ENCODE measurements at places on chromosomes 2 and 18.

GRCh38 chr2:110772383-110772755 is 40.0 kb downstream of the ACOXL start:
- DNase-seq, result no peak

- DNase-seq, result no peak
These were observed 22.3 kb downstream of the SNED1 start for GRCh38 chr2:241020629-241021190.

- DNase-seq, result no peak
These were observed 693.5 kb downstream of the CBLN2 start for GRCh38 chr18:71850602-71851001.

DNA sequence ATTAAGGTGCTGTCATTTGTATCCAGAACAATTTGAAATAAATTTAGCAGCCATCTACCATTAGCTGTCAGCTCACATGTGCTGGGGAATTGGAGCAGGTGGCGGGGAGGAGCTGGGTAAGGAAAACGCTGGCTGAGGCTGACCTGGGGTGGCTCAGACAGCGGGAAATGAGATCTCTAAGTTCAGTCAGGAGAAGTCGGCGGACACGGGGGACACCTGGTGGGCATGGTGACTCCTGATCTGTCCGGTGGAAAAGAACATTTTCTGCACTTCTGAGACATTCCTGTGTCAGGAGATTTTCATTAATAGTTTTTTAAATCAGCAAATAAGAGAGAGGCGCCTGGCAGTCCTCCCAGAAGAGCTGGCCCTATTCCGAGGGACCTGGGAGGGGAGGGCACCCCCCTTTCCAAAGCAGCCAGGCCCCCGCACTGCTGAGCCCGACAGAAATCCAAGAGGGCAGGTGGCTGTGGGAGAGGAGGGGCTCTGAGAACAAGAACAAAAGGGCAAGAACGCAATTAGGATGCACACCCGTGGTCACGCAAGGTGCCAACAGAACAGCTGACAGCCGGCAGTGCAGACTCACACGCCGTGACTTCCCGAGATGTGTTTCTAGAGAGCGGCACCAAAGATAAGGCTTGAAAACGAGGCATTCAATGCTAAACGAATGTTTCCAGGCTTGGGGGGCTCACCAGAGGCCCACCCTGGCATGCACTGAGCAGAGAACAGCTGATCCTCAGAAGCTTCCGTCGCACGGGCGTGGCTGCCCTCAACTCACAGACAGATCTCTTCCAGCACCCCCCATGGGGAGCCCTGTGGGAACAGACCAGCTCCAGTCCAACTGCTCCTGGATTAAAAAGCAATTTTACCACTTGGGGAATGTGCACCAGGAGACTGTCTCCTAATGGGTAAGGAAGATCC is 26.4 kb downstream of the SLC66A2 start:
- no peak for DNase-seq

DNA sequence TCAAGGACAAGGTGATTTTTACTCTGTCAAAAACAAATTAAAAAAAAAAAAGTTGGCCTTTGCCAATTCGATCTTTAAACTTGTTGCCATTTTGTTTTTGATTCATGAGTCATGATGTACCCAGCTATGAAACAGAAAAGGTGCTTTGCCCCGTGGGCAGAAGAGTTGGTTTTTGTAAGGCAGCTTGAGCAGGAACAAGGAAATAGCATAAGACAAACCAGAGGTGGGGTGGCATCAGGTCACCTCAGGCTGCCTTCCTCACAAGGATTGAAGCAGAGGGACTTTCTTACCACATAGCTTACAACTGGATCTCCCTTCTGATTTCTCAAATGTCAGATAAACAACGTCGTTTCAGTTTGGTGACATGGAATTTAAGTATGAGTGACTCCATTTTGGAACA is 123.8 kb downstream of the ARL4C start:
- no peak for DNase-seq

GRCh38 chr18:36127836-36128529 is 1.2 kb downstream of the SLC39A6 start:
- DNase-seq, result no peak

GRCh38 chr18:41058351-41059125 is 896.5 kb upstream of the PIK3C3 start:
- no peak for DNase-seq

DNA sequence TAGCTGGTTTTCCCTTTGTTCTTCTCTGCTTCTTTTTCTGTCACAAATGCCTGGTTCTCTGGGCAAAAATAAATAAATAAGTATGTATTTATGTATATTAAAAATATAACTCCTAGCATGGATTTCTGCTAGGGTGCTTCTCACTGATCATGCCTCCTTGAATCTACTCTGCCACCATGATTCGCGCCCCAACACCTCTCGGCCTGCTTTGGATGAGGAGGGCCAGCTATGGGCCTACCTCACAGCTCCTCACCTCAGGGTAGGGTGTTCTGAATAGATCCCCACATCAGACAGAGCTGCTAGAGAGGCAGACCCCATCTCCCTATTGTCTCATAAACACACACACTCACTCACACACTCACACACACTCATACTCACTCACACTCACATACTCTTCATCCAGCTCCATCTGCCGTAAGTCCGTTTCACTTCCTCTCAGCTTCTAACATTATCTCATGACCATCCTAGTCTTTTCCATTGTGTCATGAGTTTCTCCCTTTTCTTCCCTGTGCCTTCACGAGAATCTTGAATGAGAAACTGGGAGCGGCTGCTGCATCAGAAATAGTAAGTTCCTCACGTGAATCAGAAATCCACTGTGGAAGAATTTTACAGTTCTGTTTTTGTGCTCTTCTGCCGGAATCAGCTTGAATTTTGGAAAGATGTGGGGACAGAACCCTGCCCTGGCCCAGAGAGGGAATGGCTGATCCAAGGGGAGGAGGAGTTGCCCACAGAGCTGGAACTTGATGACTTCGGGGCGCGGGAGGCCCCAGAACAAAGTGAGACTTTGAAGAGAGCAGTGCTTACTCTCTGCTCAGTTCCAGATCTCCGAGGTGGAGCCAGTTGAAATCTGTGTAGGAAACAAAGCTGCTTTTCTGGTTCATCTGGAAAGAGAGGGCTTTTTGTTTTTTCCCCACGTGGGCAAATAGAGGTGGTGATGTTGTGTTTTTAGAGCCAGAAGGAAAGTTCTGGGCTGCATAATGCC is 20.9 kb downstream of the ANXA4 start:
- no peak for DNase-seq

GRCh38 chr2:24110660-24111303 is 12.4 kb downstream of the PFN4 start:
- no peak for DNase-seq

DNA sequence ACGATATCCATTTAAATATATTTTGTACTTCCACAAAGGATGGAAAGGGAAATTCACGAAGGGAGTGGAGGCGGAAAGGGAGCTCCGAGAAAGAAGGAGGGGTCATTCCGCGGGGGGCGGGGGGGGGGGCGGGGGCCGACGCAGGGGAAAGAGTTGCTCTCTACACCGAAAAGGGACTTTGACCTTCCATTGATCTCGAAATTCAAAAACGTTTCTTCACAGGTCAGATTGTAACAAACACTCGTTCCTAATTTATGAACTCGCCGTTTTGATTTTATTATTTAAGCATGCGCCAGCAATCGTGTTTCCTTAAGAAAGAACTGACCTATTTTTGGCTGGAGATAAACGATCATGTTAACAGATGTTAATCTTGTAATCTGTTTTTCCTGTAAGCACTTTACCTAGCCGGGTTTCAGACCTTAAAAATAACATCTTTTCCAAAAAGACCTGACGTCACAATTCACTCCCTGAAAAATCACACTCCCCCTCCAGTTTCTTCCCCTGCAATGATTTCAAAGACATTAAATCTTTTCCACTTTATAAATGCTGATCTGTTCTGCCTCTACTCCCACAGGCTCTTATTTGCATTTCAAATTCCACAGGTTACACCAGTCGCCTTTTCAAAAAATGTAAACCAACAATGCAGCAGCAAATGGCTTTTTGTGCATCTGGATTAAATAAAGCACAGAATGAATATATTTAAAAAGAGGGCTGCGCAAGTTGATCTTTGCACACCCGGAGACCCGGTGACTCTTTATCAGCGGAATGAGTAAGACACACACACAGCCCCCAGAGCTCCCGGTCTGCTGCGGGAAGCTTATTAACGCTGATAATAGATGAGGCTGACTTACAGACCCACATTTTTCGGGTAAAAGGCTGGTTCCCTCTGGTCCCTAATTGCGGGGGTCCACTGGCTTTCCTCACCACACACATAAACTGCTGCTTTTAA is 1.6 kb downstream of the ZNF516 start:
- peak; percentile 61 for DNase-seq

DNA sequence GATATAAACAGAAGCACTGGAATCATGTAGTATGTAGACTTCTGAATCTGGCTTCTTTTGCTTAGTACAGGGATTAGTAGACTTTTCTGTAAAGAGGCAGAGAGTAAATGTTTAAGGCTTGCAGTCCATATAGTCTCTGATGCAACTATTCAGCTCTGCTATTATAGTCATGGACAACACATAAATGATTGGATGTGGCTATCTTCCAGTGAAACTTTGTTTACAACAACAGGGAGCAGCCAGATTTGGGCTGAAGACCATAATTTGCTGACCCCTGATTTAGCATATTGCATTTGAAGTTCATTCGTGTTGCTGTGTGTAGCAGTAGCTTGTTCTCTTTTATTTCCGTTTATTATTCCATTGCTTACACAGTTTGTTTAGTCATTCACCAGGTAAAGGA is 55.0 kb downstream of the GPD2 start:
- DNase-seq, result no peak

- no peak for DNase-seq
These were observed 244.9 kb upstream of the RAB12 start for GRCh38 chr18:8364385-8364784.

- DNase-seq, result no peak
These were observed 8.9 kb downstream of the PSD4 start for GRCh38 chr2:113182471-113183260.

DNA sequence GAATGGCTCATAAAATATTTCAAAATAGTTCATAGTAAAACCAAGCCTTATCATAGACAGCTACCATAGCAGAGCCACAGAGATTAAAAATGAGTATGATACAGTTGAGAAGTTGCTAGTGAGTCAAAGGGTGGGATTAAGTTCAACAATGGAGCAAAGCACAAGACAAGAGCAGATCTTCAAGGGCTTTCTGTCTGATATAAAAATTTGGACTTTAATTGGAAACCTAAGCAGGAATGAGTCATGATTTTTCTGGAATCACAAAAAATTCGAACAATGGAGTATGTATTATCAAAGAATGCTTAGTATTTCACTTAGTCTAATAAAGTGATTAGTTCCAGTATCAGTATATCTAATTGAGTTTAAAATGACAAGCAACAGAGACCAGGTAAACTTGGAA is 487.3 kb upstream of the NETO1 start:
- DNase-seq, result no peak

GRCh38 chr2:231218366-231218765 is 19.9 kb downstream of the ARMC9 start:
- no peak for DNase-seq

GRCh38 chr2:162072976-162073887 is 783 bp downstream of the DPP4 start:
- no peak for DNase-seq

DNA sequence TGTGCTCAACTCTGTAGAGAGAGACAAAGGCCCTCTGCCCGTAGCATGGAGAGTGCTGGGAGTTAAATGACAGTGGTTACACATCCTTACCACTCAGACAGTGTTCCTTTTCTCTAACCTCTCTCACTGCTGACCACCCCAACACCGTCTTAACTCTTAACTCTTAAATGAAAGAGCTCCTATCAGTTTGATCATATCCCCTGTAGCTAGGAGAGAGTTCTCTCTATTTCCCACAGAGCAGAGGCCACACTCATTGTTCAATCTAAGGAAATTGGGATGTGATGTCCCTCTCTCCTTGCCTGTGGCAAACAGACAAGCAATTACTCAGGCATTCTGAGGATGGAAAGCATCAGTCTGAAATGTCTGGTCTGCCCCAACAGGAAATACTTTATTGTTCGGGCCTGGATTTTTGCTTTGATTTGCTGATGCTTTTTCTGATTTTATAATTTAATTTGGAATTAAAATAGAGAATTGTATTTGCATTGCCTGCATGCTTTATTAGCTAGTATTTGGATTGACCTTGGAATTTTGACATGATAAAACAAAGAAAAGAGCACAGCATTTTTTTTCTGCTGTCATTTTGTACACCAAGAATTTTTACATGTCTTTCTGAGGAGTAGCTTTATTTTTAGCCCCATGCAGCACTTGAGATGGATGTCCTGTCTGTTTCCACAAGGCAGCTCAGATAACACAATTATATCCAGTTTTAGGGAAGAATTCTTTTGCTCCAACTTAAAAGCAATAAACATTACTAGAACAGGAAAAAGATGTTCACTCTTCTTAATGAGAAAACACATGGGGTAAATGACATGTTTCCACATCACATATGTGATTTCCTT is 27.7 kb upstream of the IER3IP1 start:
- no peak for DNase-seq

GRCh38 chr2:230412371-230412711 is 3.7 kb upstream of the SP100 start:
- DNase-seq, result no peak

DNA sequence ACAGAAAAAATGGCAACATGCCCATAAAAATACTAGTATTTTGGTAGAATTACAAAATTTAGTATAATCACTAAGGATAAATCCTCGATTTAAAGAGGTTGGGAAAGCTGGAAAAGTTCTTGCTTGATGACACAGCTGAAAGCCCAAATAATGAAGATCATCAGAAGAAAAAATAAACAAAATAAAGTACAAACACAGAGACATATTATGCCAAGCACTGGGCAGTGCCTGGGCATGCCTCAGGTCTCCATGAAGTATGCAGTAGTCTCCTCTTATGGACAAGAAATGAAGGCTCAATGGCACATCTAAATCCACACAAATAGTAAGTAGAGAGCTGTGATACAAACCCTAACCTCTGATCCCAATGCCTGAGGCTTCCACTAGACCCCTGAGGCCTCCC is 57.7 kb downstream of the RNU4ATAC start:
- no peak for DNase-seq

DNA sequence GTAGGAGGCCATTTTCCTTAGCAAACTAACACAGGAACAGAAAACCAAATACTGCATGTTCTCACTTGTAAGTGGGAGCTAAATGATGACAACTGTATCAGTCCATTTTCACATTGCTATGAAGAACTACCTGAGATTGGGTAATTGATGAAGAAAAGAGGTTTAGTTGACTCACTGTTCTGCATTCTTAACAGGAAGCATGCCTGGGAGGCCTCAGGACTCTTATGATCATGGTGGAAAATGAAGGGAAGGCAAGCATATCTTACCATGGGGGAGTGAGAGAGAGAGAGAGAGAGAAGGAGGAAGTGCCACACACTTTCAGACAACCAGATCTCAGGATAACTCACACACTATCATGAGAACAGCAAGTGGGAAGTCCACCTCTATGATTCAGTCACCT is 105.3 kb downstream of the PARD3B start:
- no peak for DNase-seq

All from fibroblast of skin of scalp (primary cell).